Occipital lobe (tissue), 3 donors: ENCODE measurements at places on chromosomes 5 and 9. TPM values are rescaled to one million over a fixed set of nuclear protein-coding genes. Genes with fewer than 3 reads are reported as not detected.

Gene ANKRD34B
- total RNA-seq: 0.16 TPM

Gene SNX24
- 9.0 TPM for total RNA-seq

Gene CTSV
- total RNA-seq: 0.94 TPM

Gene IL3
- total RNA-seq: not detected

Gene TAL2
- total RNA-seq: 3.0 TPM

Gene SV2C
- 1.7 TPM for total RNA-seq

Gene PCDHB5
- total RNA-seq: 9.7 TPM

Gene RNF208
- total RNA-seq: 1.4 TPM

Gene TMEM174
- total RNA-seq: not detected

Gene C9orf78
- 40.2 TPM for total RNA-seq

Gene SLC46A2
- total RNA-seq: not detected

Gene SGCD
- 7.5 TPM for total RNA-seq

Gene ZBTB43
- total RNA-seq: 57.7 TPM

Gene SHOC1
- 0.16 TPM for total RNA-seq

Gene OR1J2
- not detected for total RNA-seq

Gene IL5
- total RNA-seq: not detected

Gene PCDHB4
- total RNA-seq: 4.7 TPM

Gene PALM2AKAP2
- 5.0 TPM for total RNA-seq

Gene KCNN2
- total RNA-seq: 34.6 TPM

Gene DOCK8
- 3.6 TPM for total RNA-seq

Gene RRAGA
- 56.1 TPM for total RNA-seq

Gene CCNO
- total RNA-seq: 0.16 TPM

Gene SAPCD2
- total RNA-seq: 1.6 TPM
